ENCODE measurements at places on chromosomes 1 and 21.

DNA sequence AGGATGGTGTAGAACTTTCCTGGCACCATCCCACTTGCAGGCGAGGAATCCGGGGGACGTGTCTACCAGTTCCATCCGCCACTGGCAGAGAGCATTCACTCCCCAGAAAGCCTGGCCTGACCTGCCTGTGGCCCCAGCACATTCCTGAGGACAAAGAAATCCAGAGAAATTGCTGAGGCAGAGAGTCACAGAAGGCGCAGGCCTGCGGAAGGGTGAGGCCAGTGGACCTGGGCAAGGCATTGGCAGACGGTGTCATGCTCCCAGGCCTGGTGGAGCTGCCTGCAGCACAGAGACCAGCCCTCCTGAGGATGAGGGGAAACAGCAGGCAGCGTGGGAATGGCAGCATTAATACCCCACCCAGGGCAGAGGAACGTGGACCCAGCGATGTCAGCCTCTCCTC is 81.2 kb upstream of the F3 start:
- no peak for DNase-seq

- DNase-seq, result no peak
These were observed 55.2 kb downstream of the SASS6 start for GRCh38 chr1:100077531-100077930.

DNA sequence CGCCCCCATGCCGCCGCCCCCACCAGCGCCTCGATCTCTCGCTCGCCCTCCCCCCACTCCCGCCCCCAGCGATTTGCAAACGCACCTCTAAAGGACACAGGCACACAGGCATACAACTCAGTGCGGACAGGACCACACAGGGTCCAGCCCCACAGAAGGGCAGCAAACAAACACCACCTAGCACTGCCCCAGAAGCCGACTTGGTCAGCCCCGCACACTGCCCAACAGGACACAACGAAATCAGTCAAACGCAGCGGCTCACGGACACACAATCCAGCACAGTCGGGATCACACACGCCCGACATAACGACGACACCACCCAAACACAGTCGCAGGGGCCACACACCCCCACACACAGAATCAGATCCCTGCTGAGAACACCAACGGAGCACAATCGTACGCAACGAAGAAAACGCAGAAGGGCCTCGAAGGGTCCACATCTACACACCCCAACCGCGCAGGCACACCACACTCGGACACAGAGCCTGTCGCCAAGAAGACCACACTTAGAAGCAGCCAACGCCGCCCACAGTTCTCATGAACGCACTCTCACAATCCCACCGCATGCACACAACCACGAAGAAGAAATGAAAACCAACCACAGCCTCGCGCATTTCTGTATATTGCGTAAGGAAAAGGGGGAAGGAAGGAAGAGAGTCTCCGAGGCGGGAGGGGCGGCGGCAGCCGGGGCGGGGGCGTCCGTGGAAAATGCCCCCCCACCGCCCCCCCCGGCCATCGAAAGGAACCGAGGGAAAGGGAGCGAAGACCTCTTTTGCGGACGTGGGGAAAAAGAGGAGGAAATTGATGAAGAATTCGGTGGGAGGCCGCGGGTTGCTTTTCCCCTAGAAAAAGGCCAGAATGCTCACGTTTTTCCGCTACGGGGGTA is 481 bp downstream of the TAL1 start:
- peak; percentile 20 for DNase-seq

GRCh38 chr1:99180915-99181314 is 83.4 kb upstream of the PLPPR4 start:
- no peak for DNase-seq

DNA sequence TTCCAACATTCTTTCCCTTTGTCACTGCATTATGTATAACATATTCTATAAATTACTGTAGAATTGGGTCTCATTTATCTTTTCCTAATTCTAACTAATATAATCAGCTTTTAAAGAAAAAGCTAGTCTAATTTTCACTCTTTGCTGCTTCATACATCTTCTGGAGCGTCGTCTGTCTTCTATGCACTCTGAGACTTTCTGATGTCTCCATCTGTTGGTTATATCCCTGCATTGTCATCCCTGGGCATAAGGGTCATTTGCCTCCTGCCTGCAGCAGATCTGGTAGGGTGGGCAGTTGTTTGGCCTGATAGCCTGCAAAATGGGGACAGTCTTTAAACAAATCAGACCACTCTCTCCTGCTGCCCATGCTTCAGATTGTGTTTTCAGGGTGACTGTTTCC is 40.8 kb upstream of the DYNLT5 start:
- DNase-seq, result no peak

DNA sequence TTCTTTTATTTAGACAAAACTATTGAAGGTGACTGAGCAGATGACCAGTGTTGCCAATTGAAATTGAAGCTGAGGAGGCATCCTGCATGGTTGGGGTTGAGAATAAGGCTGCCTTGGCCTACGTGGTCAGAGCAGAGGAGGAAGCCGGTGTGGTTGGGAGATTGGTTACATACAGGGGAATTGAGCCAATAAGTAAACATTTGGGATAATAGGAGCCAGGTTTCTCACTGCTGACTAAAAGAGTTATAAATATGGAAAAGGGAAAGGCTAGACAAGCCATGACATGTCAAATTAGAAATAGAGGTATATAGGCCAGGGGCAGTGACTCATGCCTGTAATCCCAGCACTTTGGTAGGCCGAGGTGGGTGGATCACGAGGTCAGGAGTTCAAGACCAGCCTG is 15.8 kb downstream of the SNX7 start:
- DNase-seq, result peak; percentile 32

- DNase-seq, result no peak
These were observed 128.4 kb upstream of the CAMK1G start for GRCh38 chr1:209455145-209455544.

DNA sequence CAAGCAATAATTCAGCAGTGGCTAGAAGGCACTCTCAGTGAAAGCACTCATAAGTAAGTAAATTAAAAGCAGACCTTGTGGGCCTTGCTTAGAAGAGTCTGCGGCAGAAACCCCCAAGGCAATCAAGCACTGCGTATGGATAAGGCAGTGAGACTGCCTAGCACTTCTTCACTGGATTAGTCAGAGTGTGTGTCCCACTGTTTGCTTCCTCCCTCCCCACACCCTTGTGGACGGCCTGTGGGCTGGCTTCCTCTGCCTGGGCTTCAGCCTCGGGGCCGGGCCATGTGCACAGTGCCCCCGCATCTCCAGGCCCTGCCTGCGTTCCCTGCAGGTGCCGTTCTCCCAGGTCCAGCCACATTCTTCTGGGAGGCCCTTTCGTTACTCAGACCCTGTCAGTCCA is 23.8 kb downstream of the AGT start:
- no peak for DNase-seq

GRCh38 chr1:4684864-4685522 is 30.6 kb downstream of the AJAP1 start:
- no peak for DNase-seq

DNA sequence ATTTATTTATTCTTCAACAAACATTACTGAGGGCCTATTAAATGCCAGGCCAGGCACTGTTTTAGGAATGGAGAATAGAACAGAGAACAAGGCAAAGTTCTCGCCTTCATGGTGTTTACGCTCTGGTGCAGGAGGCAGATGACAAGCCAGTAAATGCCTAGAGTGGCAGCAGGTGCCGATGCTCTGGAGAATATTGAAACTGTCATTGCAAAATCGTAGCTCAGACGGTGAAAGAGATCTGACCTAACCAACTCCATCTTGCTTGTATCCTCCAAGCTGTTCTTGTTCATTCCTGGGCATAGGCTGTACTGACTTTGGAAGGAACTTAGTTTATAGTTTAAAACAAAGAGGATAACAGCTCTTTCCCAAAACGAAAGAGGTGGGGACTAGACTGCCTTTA is 13.5 kb upstream of the ENO1 start:
- no peak for DNase-seq

- no peak for DNase-seq
These were observed 106.9 kb upstream of the OLFM3 start for GRCh38 chr1:102103646-102104045.

All from fibroblast of the conjunctiva (primary cell).